ENCODE measurements at places on chromosomes 4 and X.
A peak's percentile ranks its signal among the peaks of the same experiment; 100 is the strongest.

GRCh38 chrX:40035726-40036125, 62.0 kb downstream of the BCOR start:
- DNase-seq, result no peak

DNA sequence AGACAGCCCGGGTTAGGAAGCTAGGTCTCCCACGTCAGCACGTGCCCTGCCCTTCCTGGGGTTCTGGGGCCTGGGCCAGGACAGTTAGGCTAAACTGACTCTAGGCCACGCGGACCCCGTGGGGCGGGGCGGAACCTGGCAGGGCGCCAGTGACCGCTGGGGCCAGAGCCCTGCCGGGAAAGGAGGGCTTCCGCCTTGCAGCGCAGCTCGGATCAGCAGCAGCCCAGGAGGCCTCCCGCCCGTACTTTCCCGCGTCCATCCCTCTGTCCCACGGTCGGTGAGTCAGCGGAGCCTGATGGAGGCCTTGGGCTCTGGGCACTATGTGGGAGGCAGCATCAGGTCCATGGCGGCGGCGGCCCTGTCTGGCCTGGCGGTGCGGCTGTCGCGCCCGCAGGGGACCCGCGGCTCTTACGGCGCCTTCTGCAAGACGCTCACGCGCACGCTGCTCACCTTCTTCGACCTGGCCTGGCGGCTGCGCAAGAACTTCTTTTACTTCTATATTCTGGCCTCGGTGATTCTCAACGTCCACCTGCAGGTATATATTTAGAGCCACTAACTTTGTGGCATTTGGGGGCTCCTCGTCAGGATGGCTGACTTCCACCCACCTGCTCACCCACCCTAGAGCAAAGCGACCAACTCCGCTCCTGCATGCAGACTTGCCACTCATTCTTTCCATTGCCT, at the start of gene SMIM10:
Gene SMIM10, plus strand, starts transcription at position 191 of the 681 bp plus-strand sequence. Its CDS starts 105 bp downstream, at position 296.
- DNase-seq, result no peak

- no peak for DNase-seq
Measured at GRCh38 chr4:157806184-157806583, 366.6 kb downstream of the GASK1B start.

- no peak for DNase-seq
Measured at GRCh38 chr4:176189891-176190795, 5.2 kb downstream of the SPATA4 start.

DNA sequence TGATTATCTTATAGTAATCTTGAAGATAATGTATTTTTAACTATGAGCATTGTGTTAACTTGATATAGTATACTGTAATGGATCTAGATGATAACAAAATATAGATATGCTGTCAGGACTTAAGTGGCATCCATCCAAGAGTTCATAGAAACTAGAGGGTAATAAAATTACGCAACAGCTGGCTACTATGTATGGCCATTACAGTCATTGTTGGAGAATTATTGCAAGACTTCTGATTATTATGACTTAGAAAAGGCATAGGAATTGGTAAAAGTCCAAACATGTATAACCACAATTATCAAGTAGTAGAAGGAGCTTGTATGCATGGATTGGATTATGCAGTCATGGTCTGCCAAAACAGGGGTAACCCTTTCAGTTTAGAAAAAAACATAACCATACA, 9.5 kb downstream of the OGT start:
- DNase-seq, result no peak

GRCh38 chr4:77505275-77505957, 100.2 kb upstream of the CXCL13 start:
- DNase-seq, result no peak

- DNase-seq, result no peak
Measured at GRCh38 chrX:111483135-111483534, 28.3 kb upstream of the SERTM2 start.

DNA sequence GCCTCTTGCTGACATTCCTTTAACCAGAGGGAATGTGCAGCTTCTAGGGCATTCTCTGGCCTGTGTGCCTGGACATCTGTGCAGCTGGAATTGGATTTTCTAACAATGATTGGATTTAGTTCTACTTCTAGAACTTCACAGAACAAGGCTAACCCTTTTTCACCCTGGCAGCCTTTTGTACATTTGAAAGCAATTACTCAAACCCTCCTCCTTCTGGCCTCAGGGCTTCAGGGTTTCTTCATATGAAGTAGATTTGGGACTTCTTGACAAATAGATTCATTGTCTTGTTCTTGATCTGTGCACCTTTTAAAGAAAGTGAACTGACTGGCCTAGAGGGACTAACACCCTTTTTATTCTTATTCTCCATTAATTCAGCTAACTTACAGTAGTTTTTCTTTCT, 30.1 kb downstream of the SPATA18 start:
- DNase-seq, result no peak

GRCh38 chrX:3010532-3010931, 4.2 kb downstream of the ARSH start:
- no peak for DNase-seq

- DNase-seq, result no peak
Measured at GRCh38 chr4:156615066-156615531, 356.5 kb downstream of the PDGFC start.

GRCh38 chrX:38870361-38870895, 69.2 kb downstream of the MID1IP1 start:
- no peak for DNase-seq

GRCh38 chr4:17494258-17495190, 17.4 kb downstream of the QDPR start:
- DNase-seq, result no peak

DNA sequence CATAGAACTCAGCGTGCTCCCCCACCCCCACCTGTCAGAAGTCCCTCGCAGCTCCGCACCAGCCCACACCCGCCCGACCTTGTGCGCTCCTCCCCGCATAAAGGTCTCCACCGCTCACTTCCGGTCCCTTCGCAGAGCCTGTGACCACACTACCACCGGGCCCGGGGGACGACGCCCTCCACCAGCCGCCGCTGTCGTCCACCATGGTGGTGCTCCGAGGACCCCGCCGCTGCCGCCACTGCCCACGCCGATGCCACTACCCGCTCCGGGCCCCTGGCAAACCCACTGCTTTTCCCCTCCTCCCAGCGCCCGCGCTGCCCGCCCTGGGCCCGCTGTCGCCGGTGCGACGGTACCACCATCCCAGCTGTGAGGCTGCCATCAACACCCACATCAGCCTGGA, 79.8 kb upstream of the LANCL3 start:
- DNase-seq, result no peak

DNA sequence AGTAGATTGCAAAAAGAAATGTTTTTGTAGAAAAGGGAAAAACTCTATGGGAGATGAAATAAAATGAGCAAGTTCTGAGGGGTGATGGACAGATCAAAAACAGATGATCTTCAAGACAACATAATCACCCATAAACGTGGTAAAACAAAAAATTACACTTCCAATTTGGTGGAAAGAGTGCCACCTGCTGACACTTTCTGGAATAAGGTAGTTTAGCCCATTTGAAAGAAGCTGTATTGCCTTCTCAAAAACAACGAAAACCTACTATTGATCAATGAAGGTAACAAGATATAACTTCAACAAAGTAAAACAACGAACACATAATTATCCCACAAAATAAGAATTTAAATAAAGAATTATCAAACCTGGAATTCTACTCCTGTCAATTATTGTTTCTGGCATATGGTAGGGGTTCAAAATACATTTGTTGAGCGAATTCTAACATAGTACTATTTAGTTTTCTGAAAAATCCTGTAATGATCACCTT, 2.5 kb downstream of the COQ2 start:
- DNase-seq, result peak; percentile 81

DNA sequence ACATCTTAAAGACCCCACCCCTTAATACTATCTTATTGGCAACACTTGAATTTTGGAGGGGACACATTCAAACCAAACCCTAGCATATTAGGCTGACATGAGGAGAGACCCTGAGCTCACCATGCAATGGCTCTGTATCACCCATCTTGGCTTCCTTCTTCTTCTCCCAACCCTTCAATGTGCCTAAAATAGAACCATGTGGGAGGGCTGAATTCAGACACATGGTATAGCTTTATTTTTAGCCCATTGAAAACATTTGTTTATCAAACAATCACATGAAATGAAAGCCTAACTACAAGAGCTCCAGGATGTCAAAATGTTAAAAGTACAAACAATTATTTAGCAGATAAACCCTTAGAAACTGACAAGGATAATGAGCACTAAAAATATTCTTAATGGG, 81.6 kb downstream of the RASL11B start:
- no peak for DNase-seq

GRCh38 chr4:186074189-186074588, 5.2 kb downstream of the TLR3 start:
- DNase-seq, result no peak

- no peak for DNase-seq
Measured at GRCh38 chrX:32443841-32444240, 767.5 kb downstream of the DMD start.
